ENCODE measurements at places on chromosomes 12 and 14. TPM values are rescaled to one million over a fixed set of nuclear protein-coding genes. Genes with fewer than 3 reads are reported as not detected.

Gene LBHD2
- not detected for total RNA-seq

GRCh38 chr12:19003141-19003540, 126.4 kb upstream of the PLEKHA5 start:
- H3K4me1 ChIP-seq = no peaks in the 10 kb centered on the region
- no peak overlapping the region for H3K4me3 ChIP-seq
- no peaks in the 10 kb centered on the region for H3K27me3 ChIP-seq
- H3K36me3 ChIP-seq = no peaks in the 10 kb centered on the region

- no peak for DNase-seq
- H3K4me1 ChIP-seq = no peaks in the 10 kb centered on the region
- no peak overlapping the region for H3K4me3 ChIP-seq
- no peaks in the 10 kb centered on the region for H3K27me3 ChIP-seq
- H3K36me3 ChIP-seq = peaks cover 7% of the 10 kb centered on the region
Observed at GRCh38 chr12:1319212-1319611, 275.2 kb downstream of the FBXL14 start.

DNA sequence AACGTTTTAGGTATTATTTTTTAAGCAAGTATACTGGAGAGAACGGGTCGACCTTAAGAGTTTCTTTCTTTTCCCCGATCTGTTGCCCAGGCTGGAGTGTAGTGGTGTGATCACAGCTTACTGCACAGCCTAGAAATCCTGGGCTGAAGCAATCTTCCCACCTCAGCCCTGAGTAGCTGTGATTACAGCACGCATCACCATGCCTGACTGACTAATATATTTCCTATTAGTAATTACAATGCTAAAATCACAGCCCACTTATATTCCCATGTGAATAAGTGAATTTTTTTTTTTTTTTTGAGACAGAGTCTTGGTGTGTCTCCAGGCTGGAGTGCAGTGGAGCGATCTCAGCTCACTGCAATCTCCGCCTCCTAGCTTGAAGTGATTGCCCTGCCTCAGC, 50.4 kb downstream of the DICER1 start:
- H3K27ac ChIP-seq = no peak overlapping the region
- H3K4me3 ChIP-seq = no peak overlapping the region
- no peaks in the 10 kb centered on the region for H3K4me1 ChIP-seq
- H3K36me3 ChIP-seq = peaks cover 53% of the 10 kb centered on the region

- H3K27ac ChIP-seq = no peak overlapping the region
- no peaks in the 10 kb centered on the region for H3K36me3 ChIP-seq
- peaks cover 6% of the 10 kb centered on the region for H3K4me1 ChIP-seq
- H3K4me3 ChIP-seq = no peak overlapping the region
- H3K27me3 ChIP-seq = peaks cover 65% of the 10 kb centered on the region
Observed at GRCh38 chr14:69262516-69262915, 2.6 kb downstream of the GALNT16 start.

- no peak overlapping the region for H3K4me3 ChIP-seq
- no peak for DNase-seq
- H3K27ac ChIP-seq = no peak overlapping the region
- H3K36me3 ChIP-seq = no peaks in the 10 kb centered on the region
- no peaks in the 10 kb centered on the region for H3K27me3 ChIP-seq
Observed at GRCh38 chr12:70468741-70469140, 102.7 kb downstream of the KCNMB4 start.

Gene SPX
- total RNA-seq = not detected

- peak within 1 kb of the TSS; percentile 89 for H3K4me3 ChIP-seq
- H3K27me3 ChIP-seq = no peaks in the 10 kb centered on the region
- H3K27ac ChIP-seq = peak within 1 kb of the TSS; percentile 94
- peaks cover 34% of the 10 kb centered on the region for H3K4me1 ChIP-seq
Observed at GRCh38 chr12:124993626-124994436, at the start of gene BRI3BP. TSS of gene BRI3BP (plus strand) at chr12:124993645. CDS start at chr12:124993791, 146 bp downstream.

- peaks cover 9% of the 10 kb centered on the region for H3K27me3 ChIP-seq
- DNase-seq = no peak
- no peak overlapping the region for H3K4me3 ChIP-seq
- no peak overlapping the region for H3K27ac ChIP-seq
Observed at GRCh38 chr14:58071341-58071740, 80.7 kb downstream of the ARMH4 start.

DNA sequence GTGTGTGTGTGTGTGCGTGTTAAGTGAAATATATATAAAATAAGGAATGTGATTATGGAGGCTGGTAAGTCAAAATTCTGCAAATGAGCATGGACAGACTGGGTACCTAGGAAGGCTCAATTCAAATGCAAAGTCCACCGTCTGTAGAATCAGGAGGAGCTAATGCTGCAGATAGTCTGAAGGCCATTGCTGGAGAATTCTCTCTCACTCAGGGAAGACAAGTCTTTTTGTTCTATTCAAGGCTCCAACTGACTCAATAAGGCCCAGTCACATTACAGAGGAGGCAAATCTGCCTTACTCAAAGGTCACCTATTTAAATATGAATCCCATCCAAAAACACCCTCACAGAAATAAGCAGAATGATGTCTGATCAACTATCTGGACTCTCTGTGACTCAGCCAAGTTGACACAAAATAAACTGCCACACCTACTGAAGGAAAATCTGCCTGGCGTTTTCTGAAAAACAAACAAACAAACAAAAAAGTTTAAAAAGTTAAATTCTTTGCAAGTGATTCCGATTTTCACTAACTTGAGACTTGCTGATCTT, 684 bp upstream of the KLRF2 start:
- H3K4me3 ChIP-seq = no peak overlapping the region
- peaks cover 17% of the 10 kb centered on the region for H3K4me1 ChIP-seq
- peaks cover 1% of the 10 kb centered on the region for H3K36me3 ChIP-seq
- H3K27me3 ChIP-seq = no peaks in the 10 kb centered on the region
- no peak for DNase-seq

Gene FOS
- 28.0 TPM for total RNA-seq

DNA sequence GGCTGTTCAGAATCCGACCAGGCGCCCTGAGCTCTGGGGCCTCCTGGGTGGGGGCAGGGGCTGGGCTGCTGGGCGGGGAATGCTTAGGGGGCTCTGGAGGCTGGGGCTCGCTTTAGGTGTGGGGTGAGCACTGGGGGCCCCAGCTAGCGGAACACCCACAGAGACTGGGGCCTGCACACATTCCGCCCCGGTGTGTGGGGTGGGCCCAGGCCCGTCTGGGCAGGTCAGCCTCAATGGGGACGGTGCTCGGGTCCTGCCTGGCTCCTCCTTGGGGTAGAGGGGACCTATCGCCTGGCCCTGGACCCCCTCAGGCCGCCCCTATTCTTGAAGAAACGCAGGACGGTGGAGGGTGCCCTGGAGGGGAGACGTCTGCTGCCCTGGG, 364.8 kb downstream of the TMEM121 start:
- no peaks in the 10 kb centered on the region for H3K36me3 ChIP-seq
- peaks cover 24% of the 10 kb centered on the region for H3K27me3 ChIP-seq
- no peak for DNase-seq
- peaks cover 29% of the 10 kb centered on the region for H3K4me1 ChIP-seq
- H3K27ac ChIP-seq = no peak overlapping the region
- H3K4me3 ChIP-seq = no peak overlapping the region

DNA sequence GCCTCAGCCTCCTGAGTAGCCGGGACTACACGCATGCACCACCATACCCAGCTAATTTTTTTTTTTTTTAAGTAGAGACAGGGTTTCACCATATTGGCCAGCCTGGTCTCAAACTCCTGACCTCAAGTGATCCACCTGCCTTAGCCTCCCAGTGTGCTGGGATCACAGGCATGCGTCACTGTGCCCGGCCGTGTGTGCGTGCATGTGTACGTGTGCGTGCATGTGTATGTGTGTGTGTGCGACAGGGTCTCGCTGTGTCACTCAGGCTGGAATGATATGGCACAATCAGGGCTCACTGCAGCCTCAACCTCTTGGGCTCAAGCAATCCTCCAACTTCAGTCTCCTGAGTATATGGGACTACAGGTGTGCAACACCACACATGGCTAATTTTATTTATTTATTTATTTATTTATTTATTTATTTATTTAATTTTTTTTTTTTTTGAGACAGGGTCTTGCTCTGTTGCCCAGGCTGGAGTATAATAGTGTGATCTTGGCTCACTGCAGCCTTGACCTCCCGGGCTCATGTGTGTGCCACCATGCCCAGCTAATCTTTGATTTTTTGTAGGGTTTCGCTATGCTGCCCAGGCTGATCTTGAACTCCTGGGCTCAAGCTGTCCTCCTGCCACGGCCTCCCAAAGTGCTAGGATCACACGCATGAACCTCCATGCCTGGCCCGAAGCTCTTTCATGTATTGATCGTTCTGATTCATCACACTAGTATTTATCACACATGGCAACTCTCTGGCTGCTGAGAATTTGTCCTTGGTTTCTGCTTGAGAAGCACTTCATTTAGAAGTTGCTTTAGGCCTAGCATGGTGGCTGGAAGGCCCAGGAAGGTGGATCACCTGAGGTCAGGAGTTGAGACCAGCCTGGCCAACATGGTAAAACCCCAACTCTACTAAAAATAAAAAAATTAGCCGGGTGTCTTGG, 35.9 kb upstream of the CLIP1 start:
- H3K27ac ChIP-seq = peak overlapping the region; percentile 84
- peaks cover 8% of the 10 kb centered on the region for H3K36me3 ChIP-seq
- no peaks in the 10 kb centered on the region for H3K27me3 ChIP-seq
- DNase-seq = no peak

- DNase-seq = no peak
- no peak overlapping the region for H3K4me3 ChIP-seq
- no peaks in the 10 kb centered on the region for H3K36me3 ChIP-seq
- H3K27ac ChIP-seq = no peak overlapping the region
- H3K4me1 ChIP-seq = no peaks in the 10 kb centered on the region
- H3K27me3 ChIP-seq = peaks cover 36% of the 10 kb centered on the region
Observed at GRCh38 chr14:56891226-56891625, 80.9 kb upstream of the OTX2 start.

- peak overlapping the region; percentile 84 for H3K27ac ChIP-seq
- H3K4me3 ChIP-seq = no peak overlapping the region
- peaks cover 52% of the 10 kb centered on the region for H3K4me1 ChIP-seq
- no peaks in the 10 kb centered on the region for H3K27me3 ChIP-seq
- no peak for DNase-seq
- H3K36me3 ChIP-seq = peaks cover 9% of the 10 kb centered on the region
Observed at GRCh38 chr14:93065272-93065730, 50.4 kb downstream of the ITPK1 start.
